ENCODE measurements at places on chromosomes 16 and 17. TPM values are rescaled to one million over a fixed set of nuclear protein-coding genes. Genes with fewer than 3 reads are reported as not detected.
A peak's percentile ranks its signal among the peaks of the same experiment; 100 is the strongest.

DNA sequence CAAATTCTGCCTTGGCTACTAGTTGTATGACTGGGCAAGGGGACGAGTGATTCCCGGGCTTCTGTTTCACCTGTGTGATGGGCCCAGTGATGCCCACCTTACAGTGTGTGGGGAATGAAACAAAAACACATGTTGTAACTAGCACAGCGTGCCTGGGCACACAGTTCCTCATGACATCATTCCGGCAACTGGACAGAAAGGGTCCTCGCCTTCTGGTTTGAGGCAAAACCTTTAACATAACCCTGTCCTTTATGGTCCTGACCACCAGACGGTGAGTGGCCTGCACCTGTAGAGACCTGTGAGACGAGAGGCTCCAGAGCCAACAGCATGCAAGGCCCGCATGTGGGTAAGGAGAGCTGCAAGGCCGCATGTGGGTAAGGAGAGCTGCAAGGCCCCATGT, 7.7 kb upstream of the SLC38A8 start:
- peak; percentile 39 for DNase-seq

CRHR1 gene
- 0.76 TPM for total RNA-seq

SLC5A10 gene
- 1.2 TPM for total RNA-seq

- DNase-seq = no peak
These were observed 52.2 kb downstream of the SIAH1 start for GRCh38 chr16:48332978-48333377.

DNA sequence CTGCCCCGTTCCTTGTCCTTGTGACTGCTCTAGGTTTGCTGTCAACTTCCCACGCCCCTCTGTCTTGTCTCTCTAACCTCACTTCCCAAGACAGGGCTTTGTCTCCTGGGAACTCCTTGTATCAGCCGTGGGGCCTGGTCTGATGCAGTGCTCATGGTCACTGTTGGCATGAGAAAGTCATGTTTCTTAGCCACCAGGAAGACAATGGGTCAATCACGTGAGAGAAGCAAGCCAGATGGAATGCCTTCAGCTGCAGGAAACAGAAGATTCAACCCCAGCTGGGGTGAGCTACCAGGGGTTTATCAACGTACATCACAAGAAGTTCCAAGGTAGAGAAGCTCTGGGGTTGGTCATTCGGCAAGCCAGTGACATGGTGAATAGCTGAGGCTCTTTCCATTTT, 116.6 kb downstream of the IRF8 start:
- DNase-seq = peak; percentile 28

DNA sequence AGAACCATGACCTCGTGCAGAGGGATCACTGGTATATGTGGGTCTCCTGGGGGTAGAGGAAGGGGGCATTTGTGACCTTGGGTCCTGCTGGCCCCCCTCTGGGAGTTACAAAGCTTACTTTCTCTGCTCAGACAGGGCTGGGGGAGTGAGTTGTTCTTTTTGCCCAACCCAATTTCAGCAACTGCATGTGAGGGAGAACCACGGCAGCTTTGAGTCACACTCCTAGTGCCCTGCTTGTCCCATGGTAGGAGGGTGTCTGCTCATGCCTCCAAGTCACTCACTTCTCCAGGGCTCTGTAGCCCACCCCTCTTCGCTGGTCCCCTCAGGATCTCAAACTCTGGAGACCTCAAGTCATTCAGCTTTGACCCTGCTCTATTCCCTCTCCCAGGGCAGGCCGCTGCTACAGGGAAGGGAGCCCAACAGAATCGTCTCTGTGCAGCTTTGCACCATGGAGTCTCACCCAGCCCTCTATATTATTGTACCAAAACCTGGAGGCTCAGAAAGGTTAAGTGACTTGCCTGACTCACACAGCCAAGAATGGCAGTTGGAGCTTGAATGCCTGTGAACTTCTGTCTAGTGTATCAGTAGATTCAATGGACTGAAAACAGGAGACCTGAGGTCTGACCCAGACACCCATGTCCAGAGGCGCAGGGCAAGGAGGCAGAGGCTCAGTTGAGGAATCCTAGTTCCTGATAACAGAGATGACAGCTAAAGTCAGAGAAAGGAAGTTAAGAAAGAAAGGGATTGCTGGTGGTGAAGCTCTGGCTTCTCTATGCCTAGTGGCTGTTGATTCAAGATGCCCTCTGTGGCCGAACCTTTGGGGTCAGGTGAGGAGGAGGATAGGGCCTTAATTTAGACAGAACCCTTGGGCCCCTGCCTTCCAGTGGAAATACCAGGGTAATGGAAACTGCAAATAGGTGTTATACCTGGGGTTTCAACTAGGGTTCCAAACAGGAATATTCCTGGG, 14.6 kb upstream of the ETV4 start:
- DNase-seq = no peak

DNA sequence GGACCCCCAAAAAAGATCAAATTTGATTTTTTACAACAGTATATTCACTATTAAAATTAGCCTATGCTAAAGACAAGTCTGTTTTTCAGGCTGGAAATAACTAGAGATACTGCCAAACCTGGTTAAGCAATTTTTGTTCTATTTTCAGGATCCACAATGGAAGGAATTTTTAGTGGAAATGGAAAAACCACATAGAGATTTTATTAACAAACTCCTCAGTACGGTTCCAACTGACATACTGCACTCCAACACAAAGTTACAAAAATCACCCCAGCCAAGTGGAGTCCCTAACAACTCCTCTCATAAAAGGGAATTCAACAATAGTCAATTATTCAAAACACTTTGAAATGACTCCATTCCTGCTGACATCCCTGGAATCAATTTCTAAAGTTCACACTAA, 101.6 kb upstream of the TOB1 start:
- DNase-seq = no peak

DNA sequence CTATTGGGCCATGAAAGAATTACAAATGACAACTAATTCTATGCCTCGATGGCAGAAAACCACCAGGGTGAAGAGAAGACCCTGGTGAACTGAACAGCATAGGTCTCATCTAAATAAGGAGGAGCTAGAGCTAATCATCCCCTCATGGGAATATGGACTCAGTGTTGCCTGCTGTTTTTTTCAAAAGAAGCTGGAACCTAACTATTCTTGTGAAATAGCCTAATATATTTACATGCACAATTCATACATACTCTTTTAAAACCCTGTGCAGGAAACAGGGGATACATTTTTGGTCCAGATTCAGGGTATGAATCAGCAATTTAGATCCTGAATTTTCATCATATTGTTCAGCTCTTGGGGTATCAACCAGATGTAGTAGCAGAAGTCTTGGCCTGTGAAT, 560.6 kb downstream of the TOX3 start:
- no peak for DNase-seq

ALOXE3 gene
- 44.5 TPM for total RNA-seq

DNA sequence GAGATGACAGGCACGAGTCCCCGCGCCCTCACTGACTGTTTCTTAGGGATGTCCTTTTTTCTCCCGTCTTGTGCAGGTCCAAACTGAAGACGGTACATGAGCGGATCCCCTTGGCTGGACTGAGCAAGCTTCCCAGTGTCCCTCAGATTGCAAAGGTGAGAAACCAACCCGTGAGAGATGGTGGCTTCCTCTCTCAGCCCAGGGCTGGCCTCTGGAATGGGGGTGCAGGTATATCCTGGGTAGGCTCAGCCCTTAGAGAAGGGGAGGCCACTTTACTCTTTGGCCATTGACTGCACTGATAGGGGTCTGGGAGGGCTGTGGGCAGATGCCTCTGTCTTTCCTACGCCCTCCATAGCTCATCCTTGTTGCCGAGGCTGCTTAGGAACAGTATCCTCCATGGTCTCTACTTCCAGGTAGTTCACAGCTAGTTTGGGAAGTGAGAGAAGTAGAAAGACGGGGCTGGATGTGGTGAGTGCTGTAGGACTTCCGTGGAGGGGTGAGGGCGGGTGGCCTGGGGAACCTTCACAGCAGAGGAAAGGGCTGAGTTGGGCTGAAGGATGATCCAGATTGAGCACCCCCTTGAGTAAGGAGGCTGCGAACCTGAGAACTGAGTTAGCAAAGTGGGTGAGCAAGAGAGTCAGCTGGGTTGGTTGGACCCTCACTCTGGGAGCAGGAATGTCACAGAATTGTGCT, 83.0 kb downstream of the OR1D5 start:
- DNase-seq = peak; percentile 62

DNA sequence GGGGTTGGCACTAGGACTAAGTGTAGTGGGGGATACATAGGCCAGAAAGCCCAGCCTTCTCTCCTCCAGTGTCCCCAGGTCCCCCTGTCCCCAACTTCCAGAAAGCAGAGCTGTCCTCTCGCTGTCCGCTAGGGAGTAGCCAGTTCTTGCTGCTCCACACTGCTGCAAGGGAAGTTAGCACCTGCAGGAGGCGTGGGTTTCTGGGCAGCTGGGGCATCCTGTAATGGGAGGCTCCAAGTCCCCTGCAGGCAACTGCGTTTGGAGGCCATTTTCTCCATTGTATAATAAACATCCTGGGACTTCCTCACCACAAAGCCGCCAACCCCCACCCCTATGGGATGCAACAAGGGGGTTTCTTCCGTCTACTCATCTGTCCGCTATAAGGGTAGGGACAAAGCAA, 1.7 kb downstream of the RPRML start:
- no peak for DNase-seq

DNA sequence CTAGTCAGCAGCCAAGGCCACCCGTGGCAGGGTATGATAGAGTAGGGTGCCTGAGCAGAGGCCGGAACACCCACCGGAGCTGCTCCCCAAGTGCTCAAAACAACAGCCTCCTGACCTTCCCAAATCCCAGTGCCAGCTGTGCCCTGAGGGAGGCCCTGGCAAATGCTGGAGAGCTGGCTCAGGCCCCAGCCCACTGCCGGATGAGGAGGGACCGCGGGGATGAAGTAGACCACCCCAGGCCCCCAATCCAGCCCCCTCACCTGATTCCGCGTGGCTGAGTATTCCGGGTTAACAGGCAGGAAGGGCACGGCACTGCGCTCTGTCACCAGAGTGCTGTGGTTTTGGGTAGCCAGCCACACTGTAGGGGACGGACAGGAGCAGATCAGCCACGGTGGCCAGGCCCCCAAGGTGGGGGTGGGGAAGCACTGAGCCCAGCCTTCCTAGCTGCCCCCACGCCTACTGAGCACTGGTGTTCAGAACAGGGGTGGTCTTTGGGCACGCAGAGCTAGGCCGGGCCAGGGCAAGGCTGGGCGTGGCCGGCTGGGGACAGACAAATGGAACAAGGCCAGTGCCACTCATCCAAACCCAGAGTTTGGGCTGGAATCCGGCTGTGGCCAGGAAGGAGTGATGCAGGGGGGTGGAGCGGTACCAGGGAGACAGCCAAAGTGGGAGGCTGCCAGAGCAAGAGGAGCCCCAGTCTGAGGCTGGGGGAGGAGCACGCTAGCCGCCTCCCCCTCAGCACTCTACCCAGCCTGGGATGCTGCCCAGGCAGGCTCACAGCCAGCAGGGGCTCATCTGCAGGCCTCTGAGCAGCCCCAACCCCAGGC, 9.1 kb downstream of the TP53I13 start:
- peak; percentile 76 for DNase-seq

- DNase-seq = no peak
These were observed 78.2 kb downstream of the HLF start for GRCh38 chr17:55342800-55343585.

- no peak for DNase-seq
These were observed 23.7 kb upstream of the BCO1 start for GRCh38 chr16:81214745-81215166.

GRCh38 chr17:75635610-75636202, 2.5 kb downstream of the SMIM5 start:
- no peak for DNase-seq

CDIPT gene
- 94.9 TPM for total RNA-seq

CHRNE gene
- total RNA-seq = 2.0 TPM

DNA sequence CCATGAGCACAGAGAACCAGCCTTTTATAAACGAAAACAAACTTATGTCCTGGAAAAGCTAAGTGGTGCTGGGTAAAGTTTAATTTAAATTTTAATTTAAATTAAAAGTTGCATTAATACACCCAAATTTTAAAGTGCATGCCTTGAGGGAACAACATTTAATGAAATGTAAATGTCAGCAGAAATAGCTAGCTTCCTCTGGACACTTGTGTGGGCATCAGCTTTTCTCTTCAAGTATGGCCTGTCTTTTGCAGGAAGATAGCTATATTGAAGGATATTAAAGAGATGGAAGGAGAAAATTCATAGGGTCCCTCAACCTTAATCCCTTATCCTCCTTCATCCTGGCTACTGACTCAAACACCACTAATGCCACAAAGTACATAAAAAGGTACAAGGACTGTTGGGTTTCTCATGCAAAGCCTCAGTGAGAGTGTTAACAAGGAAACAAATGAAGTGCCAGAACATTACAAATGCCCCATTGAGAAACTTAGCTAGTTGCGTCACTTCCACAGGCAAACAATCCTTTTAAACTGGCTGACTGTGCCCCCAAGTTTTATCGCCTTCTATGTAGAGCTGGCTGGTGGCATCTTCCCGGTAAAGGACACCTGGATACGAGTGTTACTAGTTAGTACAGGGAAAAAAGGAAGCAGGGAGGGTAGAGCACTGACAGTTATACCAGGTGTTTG, 14.1 kb downstream of the PHF12 start:
- DNase-seq = no peak

BEAN1 gene
- total RNA-seq = 3.3 TPM

ABCA10 gene
- total RNA-seq = 1.5 TPM

DNA sequence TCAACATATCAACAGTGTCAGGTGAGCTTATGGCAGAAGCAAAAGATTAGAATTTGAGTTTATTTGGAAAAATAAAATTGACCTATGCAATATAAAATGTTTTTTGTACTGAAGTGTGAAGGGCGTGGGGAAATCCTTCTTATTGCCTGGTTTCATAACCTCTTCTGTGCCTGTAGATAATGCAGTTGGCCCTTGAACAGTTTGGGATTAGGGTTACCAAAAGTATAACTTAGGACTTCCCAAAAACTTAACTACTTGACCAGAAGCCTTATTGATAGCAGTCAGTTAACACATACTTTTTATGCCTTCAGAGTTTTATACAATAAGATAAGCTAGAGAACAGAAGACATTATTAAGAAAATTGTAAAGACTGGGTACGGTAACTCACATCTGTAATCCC, 66.0 kb downstream of the TMC6 start:
- DNase-seq = no peak

DNA sequence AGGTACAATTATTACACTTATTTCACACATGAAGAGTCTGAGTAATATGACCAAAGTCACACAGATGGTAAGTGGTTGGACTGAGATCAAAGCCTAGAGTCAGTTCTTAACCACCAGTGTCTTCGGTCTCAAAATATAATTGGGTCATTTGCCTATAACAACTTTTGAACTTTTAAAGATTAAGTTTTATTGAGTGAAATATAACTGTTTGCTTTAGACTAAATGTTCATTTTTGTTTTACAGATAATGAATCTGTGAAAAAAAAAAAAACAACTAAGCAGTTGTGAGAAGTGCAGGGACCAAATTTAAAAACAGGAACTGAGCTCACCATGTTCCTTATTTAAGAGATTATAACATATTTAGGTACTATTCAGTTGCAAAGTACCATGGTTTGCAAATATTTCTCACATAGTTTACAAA, 150.1 kb downstream of the ITFG1 start:
- DNase-seq = no peak

TCAP gene
- 0.57 TPM for total RNA-seq

EME1 gene
- total RNA-seq = 1.0 TPM

GRCh38 chr17:38326996-38327792, 16.6 kb downstream of the GPR179 start:
- DNase-seq = peak; percentile 65

GRCh38 chr17:57004944-57005579, 27.1 kb downstream of the SCPEP1 start:
- no peak for DNase-seq

- DNase-seq = no peak
These were observed 5.0 kb upstream of the TRAF4 start for GRCh38 chr17:28738680-28739384.

GRCh38 chr17:12800855-12801365, 11.6 kb downstream of the ARHGAP44 start:
- DNase-seq = no peak

- no peak for DNase-seq
These were observed 593.5 kb upstream of the SOX9 start for GRCh38 chr17:71527311-71527710.
